Uterus (tissue), 4 donors: ENCODE measurements at places on chromosomes 16 and 17.

DNA sequence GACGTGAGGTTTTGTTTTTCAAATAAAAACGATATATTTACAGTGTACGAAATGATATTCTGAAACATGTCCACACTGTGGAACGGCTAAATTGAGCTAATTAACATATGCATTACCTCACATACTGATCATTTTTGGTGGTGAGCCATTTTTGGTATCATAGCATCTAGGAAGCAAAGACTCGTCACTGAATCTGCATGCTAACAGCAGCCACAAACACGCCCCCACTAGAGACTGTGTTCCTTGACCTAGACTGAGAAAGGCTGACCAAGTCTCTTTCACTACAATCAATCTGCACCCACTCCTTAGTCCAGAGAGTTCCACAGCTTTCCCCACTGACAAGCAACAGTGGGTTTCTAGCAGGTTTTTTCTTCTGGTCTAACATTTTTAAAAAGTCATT is 29.5 kb downstream of the NPLOC4 start:
- H3K27ac ChIP-seq = no peak overlapping the region
- no peaks in the 10 kb centered on the region for H3K36me3 ChIP-seq
- no peaks in the 10 kb centered on the region for H3K4me1 ChIP-seq
- no peak overlapping the region for H3K4me3 ChIP-seq
- no peak for DNase-seq

GRCh38 chr17:65820811-65821210 is 259.4 kb upstream of the AXIN2 start:
- H3K36me3 ChIP-seq = no peaks in the 10 kb centered on the region
- no peaks in the 10 kb centered on the region for H3K27me3 ChIP-seq
- H3K4me1 ChIP-seq = no peaks in the 10 kb centered on the region
- H3K4me3 ChIP-seq = no peak overlapping the region
- H3K27ac ChIP-seq = no peak overlapping the region

- no peaks in the 10 kb centered on the region for H3K36me3 ChIP-seq
- H3K27ac ChIP-seq = no peak overlapping the region
- no peaks in the 10 kb centered on the region for H3K27me3 ChIP-seq
Observed at GRCh38 chr17:67656494-67657203, 61.1 kb upstream of the NOL11 start.

DNA sequence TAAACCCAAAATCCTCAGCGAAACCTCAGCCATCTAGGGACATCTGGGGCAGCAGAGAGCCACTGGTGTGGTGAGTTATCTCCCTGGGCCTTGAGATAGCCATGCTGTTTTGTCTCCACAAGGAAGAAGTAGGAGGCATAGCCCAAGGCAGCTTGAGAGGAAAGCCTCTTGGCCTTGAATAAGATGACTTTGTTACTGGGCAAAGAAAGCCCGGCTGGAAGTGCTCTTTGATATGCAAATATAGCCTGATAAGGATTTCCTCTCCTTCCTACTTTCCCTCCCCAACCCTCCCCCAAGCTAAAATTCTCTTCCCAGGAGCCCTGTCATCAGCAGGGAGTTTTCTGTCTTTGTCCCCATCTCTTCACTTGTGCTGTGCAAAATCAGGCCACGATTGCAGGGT is 694.4 kb downstream of the MAF start:
- H3K4me3 ChIP-seq = no peak overlapping the region
- no peak for DNase-seq
- no peaks in the 10 kb centered on the region for H3K27me3 ChIP-seq
- H3K36me3 ChIP-seq = no peaks in the 10 kb centered on the region
